LoVo (cell line): ENCODE measurements at places on chromosomes 1 and 21.

GRCh38 chr1:37691497-37692077, 729 bp upstream of the CDCA8 start:
- peak; percentile 45 for DNase-seq

DNA sequence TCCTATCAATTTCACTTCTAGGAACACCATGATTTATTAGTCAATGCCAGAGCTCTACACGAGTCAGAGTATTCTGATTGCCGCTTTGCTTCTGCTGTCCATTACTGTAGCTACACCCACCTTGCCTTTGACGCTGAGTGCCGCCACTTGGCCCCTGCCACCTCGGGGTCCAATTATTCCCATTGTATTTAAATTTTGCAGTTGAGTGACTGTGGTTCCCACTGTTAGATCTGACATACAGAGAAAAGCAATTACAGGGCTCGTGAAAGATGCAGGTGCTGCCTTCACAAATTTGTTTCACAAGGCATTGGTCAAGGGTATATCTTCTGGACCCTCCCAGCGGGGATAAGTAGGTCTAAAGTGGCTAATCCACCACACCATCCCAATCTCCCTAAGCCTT, 428.9 kb downstream of the SIPA1L2 start:
- DNase-seq, result no peak

- DNase-seq, result no peak
Observed at GRCh38 chr21:22791376-22791775, 1793.2 kb downstream of the NCAM2 start.

DNA sequence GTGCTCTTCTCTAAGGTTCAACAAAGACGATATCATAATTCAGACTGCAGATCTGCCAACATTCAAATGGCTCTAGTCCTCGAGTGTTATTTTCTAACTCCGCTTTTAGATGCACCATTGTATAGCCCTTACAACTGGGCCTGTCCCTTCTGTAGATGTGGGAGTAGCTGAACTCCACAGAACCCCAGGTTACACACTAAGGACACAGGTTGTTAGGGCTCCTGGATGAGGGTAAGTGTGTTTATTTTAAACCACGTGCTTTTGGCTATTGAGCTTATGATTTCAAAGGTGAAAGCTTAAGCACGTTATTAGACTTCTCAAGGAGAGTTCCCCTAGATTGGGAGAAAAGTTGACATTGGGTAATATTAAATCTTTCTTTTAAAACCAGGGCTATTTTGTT, 64.7 kb downstream of the MPZL1 start:
- no peak for DNase-seq

DNA sequence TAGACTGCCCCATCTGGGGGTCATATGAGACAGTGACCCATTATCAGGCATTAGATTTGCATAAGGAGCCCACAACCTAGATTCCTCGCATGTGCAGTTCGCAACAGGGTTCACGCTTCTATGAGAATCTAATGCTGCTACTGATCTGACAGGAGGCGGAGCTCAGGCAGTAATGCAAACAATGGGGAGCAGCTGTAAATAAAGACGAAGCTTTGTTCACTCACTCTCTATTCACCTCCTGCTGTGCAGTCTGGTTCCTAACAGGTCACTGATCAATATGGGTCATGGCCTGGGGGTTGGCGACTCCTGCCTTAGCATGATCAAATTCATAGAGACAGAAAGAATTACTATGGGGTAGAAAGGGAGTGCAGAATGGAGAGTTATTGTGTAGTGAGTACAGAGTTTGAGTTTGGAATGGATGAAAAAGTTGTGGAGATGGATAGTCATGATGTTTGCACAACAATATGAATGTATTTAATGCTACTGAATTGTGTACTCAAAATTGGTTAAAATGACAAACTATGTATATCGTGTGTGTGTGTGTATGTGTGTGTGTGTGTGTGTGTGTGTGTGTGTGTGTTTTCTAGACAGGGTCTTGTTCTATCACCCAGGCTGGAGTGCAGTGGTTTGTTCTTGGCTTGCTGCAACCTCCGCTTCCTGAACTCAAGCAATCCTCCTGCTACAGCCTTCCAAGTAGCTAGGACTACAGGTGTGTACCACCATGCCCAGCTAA, 42.2 kb downstream of the BTF3L4 start:
- DNase-seq, result no peak

DNA sequence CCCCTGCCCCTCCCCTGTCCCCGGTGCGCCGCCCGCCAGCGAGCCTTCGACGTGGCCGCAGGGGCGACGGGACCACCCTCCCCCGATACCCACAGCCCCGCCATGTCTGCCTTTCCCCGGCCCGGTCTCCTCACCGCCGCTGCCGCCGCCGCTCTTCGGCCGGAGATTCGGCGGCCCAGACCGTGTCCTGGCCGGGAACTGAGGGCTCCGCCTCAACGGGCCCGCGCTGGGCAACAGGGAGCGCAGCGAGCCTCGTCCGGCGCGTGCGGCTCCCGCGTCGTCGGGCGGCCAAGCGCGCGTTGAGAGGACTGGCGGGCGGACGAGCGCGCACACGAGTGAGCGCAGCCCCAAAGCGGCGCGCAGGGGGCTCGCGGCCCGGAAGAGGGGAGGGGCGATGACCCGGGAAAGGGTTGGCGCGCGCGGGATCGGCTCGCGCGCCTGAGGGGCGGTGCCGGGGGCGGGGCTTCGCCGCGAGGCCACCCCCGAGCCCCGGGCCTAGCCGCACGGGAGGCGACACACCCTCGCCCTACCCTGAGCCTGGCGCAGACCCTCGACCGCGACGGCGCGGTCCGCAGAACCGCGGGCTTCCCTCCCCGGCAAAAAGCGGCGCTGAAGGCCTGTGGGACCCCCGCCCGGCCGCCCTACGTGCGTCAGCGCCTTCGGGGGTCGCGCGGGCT, at the start of gene BTG3:
Gene BTG3, minus strand, starts transcription at position 337 of the 677 bp plus-strand sequence. CDS start 3,757 bp downstream, outside the sequence.
- peak; percentile 85 for DNase-seq

- no peak for DNase-seq
Observed at GRCh38 chr1:80917826-80918225, 882.9 kb upstream of the ADGRL2 start.

DNA sequence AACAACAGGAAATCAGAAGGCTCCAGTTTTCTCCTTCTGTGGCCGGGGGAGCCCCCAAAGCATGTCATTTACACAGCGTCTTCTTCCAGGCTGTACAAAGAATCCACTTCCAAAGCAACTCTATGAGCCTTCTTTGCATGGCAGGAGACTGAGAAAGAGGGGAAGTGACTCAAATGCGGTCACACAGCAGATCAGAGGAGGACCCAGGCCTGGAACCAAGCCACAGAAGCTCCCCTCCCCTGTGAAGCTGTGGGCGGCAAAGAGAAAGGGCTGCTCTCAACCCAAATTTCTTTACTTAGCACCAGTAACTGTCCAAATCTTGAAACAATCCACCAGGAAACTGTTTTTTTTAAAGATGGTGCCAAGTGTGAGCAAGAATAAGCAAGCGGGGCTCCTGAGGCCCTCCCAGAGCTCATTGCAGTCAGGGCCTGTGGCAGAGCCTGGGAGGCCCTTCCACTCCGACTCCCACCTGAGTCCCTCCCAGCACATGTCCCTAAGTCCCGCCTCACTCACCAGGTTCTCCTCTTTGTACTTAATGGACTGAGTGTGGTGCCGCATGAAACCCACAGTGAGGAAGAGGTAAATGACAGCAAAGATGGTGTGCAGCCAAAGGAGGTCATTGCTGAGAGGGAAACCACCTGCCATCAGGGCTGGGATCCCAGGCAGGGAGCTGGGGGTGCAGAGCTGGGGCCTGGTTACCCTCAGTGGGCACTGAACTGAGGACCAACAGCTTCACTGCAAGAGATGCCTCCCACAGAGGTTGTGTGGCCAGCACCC, 15.9 kb downstream of the TMEM63A start:
- DNase-seq, result no peak

GRCh38 chr21:38806942-38807284, 1.2 kb downstream of the ETS2 start:
- no peak for DNase-seq

GRCh38 chr21:36890086-36890485, 76.4 kb downstream of the HLCS start:
- no peak for DNase-seq

DNA sequence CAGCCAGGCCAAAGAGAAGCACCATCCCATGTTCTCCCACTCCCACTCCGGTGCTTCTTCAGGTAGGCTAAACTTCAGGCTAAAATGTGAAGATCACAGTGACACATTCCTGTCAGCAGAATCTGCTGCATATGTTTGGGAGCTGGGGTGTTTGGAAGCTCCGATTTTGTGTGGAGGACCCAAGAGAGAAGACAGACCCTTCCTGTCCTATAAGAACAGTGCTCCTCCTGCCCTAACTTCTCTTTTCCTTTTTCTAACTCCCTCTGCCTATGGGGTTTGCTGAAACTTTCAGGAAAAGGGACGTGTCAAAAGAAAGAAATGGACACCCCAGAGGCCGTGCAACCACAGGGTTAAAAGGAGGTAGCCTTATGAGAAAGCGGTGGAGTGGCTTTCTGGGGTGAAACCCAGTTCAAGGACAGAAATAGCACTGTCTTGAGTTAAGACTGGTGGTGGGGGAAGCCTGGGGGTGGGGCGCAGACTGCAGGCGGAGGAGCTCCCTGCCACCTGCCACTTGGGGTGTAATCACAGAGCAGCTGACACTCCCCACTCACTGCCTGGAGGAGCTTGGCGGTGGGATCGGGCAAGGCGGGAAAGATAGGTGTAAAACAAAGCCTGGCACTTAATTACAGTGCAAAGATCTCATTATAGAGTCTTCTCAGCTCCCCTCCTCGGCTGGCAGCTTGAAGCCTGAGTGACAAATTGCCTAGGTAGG, 645 bp upstream of the TLR5 start:
- no peak for DNase-seq

DNA sequence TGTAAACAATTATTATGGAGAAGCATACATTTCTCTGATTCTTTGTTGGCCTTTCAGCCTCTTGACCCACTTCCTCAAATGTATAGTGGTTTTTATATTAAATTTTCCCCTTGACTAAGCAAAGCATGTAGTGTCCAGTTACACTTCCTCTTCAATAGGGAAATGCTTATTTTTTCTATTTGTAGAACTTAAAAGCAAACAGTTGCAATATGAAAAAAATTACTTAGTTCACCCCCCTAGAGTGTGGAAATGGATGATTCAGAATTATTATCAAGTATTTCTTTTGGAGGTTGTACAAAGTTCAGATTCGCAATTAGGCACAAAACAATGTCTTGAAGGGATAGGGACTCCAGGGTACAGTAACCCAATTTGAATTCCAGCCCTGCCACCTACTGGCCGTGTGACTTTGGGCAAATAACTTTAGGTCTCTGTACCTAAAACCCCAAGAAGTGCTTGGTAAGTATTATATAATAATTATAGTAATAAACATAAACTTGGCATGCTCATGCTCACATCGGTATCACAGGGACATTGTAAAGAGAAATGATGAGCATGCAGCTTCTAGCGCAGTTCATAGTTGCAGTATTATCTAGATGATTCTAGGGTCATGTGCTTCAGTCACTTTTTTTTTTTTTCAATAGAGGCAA, 28.6 kb upstream of the IFNGR2 start:
- DNase-seq, result peak; percentile 63

GRCh38 chr1:109725510-109725909, 13.5 kb downstream of the GSTM5 start:
- DNase-seq, result no peak
